ENCODE measurements at places on chromosomes 12 and 14.

- DNase-seq = peak; percentile 5
Measured at GRCh38 chr12:27383429-27384260, 51.0 kb downstream of the BMAL2 start.

GRCh38 chr14:66696326-66696725 lies 188.4 kb downstream of the GPHN start:
- DNase-seq = no peak

GRCh38 chr12:111269718-111270117 lies 99.2 kb downstream of the PHETA1 start:
- no peak for DNase-seq

GRCh38 chr12:65147312-65147905 lies 22.0 kb upstream of the LEMD3 start:
- DNase-seq = no peak

GRCh38 chr12:50599366-50600095 lies 94.7 kb downstream of the DIP2B start:
- no peak for DNase-seq

DNA sequence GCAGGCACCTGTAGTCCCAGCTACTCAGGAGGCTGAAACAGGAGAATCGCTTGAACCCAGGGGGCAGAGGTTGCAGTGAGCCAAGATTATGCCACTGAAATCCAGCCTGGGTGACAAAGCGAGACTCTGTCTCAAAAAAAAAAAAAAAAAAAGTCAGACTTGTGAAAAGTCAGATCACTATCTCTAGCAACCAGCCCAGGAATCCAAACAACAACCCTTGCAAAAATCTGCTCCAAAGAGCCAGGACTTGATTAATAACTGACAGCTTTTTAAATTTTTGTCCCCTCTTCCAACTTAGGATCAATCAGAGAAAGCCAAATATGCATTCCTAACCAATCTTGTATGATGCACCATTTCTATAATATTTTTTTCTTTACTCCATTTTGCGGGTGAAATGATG lies 7.7 kb upstream of the NFATC4 start:
- DNase-seq = no peak
